ENCODE measurements at places on chromosomes 16 and 17. TPM values are rescaled to one million over a fixed set of nuclear protein-coding genes. Genes with fewer than 3 reads are reported as not detected.

GRCh38 chr16:73383195-73383987 is 335.5 kb upstream of the ZFHX3 start:
- no peak for DNase-seq

GRCh38 chr17:52294301-52294700 is 135.8 kb upstream of the CA10 start:
- no peak for DNase-seq

GRCh38 chr16:81713796-81714195 is 65.3 kb upstream of the PLCG2 start:
- peak; percentile 36 for DNase-seq

- DNase-seq, result no peak
Observed at GRCh38 chr16:80984124-80984892, 22.4 kb downstream of the CMC2 start.

GRCh38 chr17:21241564-21241963 is 11.6 kb downstream of the NATD1 start:
- DNase-seq, result no peak

GRCh38 chr16:70689970-70690891 is 4.4 kb upstream of the MTSS2 start:
- no peak for DNase-seq

DNA sequence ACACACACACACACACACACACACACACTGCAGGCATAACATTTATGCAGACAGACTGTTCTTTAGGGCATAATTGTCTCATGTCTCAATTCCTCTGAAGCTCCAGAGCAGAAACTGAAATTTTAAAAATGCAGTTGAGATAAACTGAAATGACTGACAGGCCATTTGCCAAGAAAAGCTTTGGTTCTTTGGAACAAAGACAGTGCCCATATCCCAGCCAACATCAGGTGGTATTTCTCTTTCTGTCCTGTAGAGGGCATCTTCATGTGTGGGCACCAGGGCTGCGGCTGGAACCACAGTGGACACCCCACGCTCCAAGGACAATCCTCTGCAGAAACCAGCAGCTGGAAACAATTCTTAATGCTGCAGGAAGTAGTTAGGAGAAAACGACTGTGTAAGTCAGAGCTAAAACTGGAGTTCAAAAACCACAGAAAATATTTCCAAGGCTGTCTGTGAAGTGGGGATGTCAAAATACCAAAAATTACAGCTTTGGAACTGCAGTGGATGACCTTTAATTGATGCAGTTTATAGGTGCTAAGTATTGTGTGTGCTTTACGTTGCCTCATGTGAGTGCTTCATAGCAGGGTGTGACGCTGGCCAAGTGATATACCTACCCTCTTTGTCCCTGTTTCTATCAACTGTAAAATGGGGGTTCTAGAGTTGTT is 10.6 kb upstream of the MEFV start:
- DNase-seq, result peak; percentile 12

Gene ALDOC
- polyA plus RNA-seq, result 58.2 TPM

DNA sequence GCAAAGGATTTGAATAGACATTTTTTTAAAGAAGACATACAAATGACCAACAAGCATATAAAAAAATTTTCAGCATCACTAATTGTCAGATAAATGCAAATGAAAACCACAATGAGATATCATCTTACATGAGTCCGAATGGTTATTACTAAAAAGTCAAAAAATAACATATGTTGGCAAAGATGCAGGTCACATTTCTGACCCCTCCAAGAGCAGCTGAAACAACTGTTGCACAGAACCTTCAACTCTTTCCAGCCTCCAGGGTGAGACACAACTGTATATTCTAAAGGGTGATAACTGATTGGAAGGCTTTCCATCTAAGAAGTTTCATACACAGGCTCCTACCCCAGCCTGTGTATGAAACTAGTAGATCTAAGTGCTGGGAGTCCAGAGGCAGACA is 51.9 kb downstream of the SLFN5 start:
- no peak for DNase-seq

Gene FZD2
- not detected for polyA plus RNA-seq

Gene ALOX15
- polyA plus RNA-seq, result not detected

DNA sequence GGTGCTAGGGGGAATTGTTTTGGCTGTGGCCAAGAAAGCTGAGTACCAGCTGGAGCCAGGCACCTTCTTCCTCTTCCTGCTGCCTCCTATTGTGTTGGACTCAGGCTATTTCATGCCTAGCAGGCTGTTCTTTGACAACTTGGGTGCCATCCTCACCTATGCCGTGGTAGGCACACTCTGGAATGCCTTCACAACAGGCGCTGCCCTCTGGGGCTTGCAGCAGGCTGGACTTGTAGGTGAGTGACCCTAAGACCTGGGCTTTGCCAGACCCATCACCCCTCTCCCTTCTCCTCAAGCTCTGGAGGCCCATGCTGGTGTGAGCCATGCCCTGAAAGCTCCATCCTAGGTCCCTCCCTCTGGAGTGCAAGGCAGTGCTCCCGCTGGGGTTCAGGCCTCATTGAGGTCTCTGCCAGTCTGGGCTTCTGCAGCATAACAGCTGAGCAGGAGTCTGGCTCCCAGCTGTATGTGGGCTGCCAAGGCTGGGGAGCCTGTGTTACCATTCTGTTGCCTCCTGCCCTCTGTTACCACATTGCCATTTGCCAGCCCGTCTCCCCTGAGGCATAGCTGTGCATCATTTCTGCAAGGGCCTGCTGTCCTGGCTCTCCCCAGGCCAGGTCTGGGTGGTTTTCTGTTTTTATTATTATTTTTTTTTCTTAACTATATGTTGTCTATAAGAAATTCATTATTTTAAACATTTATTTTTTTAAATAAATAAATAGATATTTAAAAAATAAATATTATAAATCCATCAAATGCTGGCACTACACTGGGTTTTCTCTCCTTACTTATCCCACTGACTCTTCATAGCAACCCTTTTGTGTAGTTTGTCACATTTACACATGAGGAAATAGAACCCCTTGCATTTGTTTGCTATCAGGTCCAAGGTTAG is 4.1 kb downstream of the SLC9A5 start:
- DNase-seq, result no peak

DNA sequence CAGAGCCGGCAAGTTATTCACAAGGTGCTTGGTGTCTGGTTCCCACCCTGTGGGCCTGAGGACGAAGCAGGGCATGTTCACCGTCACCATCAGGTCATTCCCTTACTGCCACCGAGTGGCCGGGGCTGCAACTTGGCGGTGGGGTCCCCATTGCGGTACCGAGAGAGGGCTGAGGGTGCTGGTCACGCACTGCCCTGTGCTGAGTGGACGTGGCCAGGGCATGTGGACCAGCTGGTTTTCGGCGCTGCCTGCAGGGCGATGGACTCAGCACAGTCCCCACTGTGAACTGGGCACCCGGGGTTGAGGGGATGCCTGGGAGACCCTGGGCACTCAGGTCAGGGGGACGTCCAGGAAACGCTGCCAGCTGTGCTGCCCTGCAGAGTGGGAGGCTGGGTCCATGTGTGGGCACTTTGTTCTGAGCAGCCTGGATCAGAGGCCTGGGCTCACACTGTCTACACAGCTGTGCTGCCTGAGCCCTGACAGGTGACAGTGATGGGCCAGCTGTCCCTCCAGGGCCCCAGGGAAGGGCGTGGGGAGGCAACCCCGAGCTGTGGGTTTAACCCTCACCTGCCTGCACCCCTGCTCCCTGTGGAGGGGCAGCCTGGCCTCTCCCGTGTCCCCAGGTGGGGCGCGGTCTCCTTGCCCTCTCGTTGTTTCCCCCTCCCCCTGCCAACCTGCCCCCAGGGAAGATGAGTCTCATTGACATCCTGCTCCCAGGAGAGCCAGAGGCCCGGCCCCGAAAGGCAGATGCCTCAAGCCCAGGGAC is 39.3 kb upstream of the GNG13 start:
- no peak for DNase-seq

DNA sequence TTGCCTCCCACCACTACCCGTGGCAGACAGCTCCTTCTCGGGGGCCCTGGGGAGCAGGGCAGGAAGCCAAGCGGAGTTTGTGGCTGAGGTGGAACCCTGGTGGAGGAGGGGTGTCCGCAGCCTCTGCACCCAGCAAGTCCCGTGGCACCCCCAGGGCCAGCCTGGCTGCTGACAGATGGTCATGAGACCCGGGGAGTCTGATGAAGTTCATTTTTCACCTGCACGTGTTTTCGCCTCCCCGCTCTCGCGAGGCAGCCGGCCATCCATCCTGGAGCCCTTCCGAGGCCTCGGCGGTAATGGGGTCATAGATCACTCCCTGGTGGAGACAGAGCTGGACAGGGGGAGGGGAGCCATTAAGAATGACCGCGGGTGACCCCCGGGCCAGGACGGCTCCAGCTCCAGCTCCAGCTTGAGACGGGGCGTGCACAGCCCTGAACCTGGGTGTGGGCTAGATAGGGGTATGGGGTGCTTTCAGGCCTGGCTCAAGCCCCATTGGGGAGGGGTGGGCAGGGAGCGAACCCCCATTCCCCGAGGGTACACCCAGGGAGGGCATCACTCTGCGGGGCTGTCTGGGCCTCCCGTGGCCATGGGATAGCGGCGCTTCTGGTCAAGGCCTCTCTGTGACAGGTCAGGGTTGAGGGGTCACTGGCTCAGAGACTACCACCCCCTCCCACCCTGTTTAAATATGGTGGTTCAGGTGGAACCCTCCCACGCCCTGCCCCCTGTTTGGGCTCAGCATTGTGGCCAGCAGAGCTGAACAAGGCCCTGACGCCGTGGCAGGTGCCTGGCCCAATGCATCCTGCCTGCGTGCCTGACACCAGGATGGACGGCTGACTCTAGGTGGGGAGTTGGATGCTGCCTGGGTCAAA is 227.4 kb upstream of the GSE1 start:
- DNase-seq, result no peak

- DNase-seq, result no peak
Observed at GRCh38 chr17:82129095-82129494, 31.1 kb upstream of the FASN start.

Gene RAB40B
- 4.3 TPM for polyA plus RNA-seq

DNA sequence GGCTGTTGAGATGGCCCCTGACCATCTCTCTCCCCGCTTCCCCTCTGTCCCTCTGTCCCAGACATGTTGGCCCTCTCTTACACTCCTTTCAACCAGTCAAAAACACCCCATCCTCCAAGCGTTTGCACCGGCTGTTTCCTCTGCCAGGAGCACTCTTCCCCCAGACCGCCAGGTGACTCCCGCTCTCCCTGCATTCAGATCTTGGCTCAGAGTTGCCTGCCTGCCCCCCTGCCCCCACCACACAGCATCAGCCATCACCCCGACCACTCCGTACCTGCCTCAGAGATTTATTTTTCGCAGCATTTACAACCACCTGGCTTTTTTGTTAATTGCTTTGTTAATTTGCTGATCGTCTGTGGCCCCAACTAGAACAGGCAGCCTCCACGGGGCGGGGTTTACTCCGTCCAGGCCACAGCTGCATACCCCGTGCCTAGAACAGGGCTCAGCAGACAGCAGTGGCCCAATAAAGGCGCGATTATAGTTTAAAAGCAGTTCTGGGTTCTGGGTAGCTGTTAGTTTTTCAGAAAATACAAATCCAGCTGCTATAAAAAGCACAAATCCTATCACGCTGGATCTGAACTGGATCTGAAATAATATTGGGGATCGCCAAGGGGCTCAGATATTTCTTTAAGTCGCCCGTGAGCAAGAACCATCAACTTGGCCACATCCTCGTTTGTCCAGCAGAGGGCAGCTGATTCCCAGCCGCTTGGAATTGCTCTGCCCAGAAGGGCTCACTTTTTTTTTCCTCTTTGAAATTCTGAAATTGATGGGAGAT is 173.6 kb downstream of the IRF8 start:
- DNase-seq, result no peak

Gene LGALS9
- polyA plus RNA-seq, result 9.3 TPM
